NCI-H1048 (cell line): ENCODE measurements at places on chromosomes 11 and 22.

GRCh38 chr11:69369945-69370344, 76.0 kb downstream of the MYEOV start:
- DNase-seq = no peak

- DNase-seq = peak; percentile 39
These were observed 72.4 kb downstream of the TEAD1 start for GRCh38 chr11:12746593-12747097.

DNA sequence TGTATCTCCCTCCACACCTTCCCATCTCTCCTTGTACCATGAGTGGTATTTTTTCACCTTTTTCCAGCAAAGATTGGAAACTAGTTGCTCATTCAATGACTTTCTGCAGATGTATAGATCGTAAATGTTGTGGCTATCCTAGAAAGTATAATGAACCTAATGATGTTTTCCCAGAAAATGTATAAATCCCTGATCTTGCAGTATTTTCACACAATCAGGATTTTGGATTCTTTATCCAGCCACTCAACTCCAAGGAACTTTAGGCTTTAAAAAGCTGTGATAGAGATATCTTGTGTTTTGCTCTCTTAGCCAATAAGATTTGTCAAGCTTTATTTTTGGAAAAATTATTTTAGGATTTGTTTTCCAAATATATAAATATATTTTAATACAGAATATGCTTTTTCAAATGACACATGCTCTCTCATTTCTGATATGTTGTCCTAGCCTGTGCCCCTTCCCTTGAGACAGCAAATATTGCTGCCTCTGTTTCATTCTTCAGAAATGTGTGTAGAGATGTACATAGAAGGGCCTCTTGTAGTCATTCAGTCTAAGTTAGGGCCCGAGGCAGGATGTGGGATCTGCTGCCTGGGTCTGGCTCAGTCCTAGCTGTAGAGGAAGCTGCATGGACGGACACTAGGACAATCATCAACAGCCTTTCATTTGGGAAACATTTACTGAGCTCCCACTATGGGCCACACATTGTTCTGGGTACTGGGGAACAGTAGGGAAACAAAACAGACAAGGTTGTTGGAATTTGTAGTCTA, 62.4 kb downstream of the NAV2 start:
- no peak for DNase-seq

DNA sequence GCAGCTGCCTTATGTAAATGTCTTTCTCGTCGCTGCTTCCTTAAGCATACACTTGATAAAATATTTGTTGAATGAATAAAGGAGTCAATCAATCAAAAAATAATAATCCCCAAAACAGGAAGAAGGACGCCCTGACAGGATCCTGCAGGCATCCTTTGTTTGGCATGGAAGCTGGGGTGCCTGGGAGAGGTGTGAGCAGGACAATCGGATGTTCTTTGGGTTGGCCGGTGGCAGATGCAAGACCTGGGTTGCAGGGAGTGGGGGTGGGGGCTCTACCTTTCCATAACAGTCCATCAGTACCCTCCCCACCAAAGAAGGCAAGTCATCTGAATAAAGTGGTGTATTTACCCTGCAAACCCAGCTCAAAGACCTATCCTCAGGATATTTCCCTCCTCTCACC, 1.4 kb upstream of the SHANK2 start:
- no peak for DNase-seq

GRCh38 chr11:64321026-64321425, 3.1 kb downstream of the PRDX5 start:
- no peak for DNase-seq

- no peak for DNase-seq
These were observed 18.0 kb downstream of the CBX7 start for GRCh38 chr22:39134366-39135091.

GRCh38 chr11:132962041-132962440, 570.3 kb downstream of the OPCML start:
- no peak for DNase-seq

GRCh38 chr22:32735526-32735925, 66.0 kb upstream of the TIMP3 start:
- no peak for DNase-seq

GRCh38 chr11:102446606-102447005, 6.0 kb downstream of the TMEM123 start:
- no peak for DNase-seq

DNA sequence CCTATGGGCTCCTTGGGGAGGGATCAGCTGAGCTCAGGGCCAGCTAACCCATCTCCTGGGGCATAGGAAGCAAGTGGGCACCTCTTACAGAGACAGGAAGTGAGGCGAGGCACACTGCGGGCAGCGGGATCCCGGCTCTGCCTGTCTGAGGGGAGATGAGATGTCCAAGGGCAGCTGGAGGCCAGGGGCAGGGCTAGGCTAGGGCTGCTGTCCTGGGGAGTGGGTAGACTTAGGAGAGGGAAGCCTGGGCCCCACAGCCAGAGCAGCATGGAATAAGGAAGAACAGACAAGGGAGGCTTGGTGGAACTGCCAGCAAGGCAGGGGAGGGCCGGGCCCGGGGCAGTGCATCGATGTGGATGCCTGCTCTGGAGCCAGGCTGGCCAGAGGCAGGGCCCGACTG, 76.3 kb downstream of the MORC2 start:
- no peak for DNase-seq

GRCh38 chr22:43110927-43111623, 525 bp downstream of the BIK start:
- DNase-seq = no peak

DNA sequence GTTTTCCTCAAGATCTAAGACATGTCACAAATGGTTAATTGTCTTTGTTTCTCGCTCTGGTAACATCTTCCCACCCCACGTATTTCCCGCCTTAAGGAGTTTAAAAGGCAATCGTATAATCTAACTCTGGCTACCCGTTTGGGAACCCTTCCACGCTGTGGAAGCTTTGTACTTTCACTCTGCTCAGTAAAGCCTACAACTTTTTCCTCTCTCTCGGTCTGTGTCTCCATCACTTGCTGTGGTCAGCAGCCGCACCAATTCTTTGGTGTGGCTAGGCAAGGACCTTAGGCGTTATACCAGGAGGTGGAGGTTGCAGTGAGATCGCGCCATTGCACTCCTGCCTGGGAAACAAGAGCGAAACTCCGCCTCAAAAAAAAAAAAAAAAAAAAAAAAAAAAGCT, 1430.1 kb downstream of the LRRC4C start:
- no peak for DNase-seq

DNA sequence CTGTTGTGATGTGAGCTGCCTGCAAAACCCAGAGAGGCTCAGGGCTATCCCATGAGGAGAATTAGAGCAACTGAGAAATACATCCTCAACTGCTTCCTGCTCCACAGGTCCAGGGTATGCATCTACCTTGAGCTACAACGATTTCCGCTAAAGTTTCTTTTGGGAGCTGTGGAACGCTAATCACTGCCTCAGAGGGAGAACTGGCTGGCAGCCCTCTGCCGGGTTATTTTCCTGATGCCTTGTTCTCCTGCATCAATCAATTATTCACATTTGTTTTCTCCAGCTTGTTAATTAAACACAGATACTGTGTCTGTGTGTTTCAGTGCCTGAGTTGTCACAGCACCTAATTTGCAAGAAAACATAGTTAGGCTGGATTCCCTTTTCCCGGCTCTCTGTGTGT, 211.1 kb upstream of the PLET1 start:
- no peak for DNase-seq

DNA sequence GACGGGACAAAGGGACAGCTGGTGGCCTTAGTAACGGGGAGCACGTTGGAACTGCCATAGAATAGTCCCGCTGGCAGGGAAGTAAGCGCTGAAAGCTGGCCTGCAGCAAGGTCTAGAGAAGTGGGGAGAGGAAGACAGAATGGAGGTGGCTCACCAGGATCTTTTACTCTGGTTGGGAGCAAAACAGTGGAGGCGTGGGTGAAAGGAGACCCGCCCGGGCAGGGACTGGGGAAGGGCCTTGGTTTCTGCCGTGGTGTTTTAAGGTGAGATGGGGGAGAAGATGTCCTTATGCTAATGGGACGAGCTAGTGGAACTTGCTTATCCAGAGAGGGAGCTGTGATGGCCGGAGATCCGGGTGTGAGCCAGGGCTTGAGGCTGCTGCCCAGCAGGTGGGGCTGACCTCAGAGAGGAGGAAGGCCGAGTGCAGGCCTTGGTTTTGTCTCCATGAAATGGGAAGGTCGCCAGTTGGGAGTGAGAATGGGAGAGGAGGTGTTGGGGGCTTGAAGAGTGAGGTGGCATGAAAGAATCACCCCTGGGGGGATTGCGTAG, 56.4 kb upstream of the CTTN start:
- DNase-seq = no peak

DNA sequence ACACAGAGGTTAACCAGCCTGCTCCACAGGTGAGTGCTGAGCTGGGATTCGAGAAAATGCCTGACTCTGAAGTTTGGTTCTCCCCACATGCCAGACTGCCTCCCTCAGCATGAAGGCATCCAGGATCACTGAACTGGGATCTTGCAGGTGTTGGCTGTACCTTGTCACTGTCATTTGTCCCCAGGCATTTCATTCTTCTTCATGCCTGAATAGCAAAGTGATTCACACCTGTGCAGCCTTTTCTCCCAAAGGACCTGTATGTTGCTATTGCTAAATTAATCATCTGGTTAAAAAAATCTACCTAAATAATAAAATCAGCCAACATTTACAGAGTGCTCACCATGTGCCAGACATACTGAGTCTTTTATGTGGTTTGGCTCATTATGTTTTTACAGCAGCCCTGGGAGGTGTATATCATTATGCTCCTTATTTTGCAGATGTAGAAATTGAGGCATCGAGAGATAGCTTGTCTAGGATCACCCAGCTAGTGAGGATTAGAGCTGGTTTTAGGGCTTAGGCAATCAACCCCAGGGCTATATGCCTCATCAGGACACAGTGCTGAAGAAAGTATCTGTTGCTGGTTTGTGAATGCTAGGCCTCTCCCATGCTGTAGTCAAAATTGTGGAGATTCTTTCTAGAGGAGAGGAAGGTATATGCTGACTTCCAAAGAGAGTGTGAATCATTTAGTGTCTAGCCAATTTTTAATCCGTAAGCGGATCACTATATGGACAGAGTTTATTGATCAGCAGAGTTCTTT, 204.4 kb downstream of the HIPK3 start:
- DNase-seq = no peak

DNA sequence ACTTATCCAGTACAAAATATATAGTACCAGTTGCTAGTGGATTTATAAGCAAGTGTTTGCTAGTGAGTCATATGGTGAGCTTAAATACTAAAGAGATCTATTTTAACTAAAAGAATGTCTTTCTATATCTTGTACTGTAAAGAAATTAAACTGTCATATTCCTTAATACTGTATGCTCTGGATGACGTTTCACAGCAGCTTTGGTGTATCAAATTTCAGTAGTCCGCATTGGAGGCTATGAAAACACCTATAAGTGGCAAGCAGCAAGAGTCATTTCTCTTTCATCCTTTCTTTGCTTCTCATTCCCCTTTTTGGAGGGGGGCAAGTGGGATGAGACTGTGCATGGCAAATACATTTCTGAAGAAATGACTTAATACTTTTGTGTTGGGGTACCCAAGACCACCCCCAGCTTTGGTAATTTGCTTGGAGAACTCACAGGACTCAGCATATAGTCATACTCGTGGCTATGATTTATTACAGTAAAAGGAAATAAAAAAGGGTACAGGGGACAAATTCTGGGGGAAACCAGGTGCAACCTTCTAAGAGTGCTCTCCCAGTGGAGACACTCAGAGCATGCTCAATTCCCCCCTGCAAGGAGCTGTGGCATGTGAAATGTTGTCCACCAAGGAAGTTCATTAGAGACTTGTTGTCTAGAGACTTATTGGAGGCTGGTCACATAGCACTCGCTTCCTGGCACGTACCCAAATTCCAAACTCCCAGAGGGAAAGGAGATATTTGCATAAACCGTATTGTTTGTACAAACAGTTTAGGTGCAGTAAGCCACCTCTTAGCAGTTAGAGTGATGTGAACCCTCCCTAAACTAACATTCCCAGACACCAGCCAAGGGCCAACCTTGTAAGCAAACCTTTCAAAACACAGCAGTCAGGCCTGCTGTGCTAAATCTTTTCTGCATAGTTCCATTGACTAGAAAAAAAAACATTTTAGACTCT, 210.8 kb downstream of the PGR start:
- DNase-seq = peak; percentile 71

GRCh38 chr11:63839508-63840355, 822 bp downstream of the MARK2 start:
- DNase-seq = no peak

GRCh38 chr11:82682003-82682751, 51.5 kb downstream of the FAM181B start:
- DNase-seq = peak; percentile 66
